Midbrain (tissue), 1 donor: ENCODE measurements at places on chromosomes 4 and X.

- DNase-seq: no peak
Measured at GRCh38 chr4:81807386-81807785, 335.7 kb upstream of the RASGEF1B start.

GRCh38 chr4:5503336-5503936, 204.9 kb downstream of the EVC2 start:
- DNase-seq: no peak

GRCh38 chr4:112647785-112648184, 10.8 kb downstream of the LARP7 start:
- no peak for DNase-seq

GRCh38 chr4:173680278-173680677, 150.2 kb upstream of the HAND2 start:
- no peak for DNase-seq

- no peak for DNase-seq
Measured at GRCh38 chr4:177315767-177316464, 6.2 kb downstream of the NEIL3 start.

- no peak for DNase-seq
Measured at GRCh38 chr4:182901337-182901736, 15.8 kb downstream of the DCTD start.

- DNase-seq: no peak
Measured at GRCh38 chr4:153794006-153794405, 5.1 kb upstream of the SFRP2 start.

DNA sequence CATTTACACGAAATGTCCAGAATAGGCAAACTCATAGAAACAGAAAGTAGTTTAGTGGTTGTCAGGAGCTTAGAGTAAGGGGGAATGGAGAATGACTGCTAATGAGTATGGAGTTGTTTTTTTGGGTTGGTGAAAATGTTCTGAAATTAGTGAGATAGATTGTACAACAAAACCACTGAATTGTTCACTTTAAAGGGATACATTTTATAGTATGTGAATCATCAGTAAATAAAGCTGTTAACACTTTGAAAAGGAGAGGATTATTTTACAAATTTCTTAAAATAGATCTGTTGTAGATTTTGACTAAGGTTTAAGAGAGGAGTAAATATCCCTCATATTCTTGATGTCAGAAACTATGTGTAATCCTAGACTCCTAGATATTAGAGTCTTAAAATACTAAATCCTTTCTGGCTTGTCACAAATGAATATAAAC, 82.7 kb downstream of the RAPGEF2 start:
- no peak for DNase-seq

DNA sequence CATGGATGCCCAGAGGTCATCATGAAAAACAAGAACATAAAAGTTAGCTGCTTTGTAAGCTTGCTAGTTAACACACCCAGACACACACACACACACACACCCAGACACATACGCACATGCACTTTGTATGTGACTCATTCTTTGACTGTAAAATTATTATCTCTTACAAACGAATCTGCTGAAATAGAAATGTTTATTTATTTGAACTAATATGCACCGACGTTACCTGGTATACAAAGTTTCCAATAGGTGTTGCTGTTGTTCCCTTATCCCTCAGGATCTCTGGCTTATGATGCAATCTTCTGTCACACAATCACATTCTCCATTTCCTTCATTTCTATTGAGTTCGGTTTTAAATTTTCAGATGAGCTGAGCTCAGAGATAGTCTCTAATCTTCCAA, 209.3 kb downstream of the PTTG2 start:
- DNase-seq: no peak

DNA sequence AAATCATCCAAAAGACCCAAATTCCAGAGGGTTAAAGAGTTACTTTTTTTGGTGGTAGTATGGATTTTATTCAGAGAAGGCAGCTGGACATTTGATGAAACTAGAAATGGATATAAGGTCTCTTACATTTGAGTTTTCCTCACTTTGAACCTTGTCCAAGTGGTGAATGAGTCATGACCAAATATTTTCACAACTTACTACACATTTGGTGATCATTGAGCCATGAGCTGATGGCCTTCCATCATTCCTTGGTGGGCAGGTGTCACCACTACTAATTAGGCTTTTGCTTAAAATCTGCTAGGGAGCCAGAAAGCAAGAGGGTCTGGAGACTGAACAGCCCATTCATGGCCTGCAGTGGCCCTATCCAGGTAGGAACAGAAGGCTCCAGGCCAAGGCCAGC, 620.2 kb upstream of the INTU start:
- no peak for DNase-seq

GRCh38 chr4:136241221-136241986, 1290.9 kb downstream of the PCDH18 start:
- DNase-seq: no peak

DNA sequence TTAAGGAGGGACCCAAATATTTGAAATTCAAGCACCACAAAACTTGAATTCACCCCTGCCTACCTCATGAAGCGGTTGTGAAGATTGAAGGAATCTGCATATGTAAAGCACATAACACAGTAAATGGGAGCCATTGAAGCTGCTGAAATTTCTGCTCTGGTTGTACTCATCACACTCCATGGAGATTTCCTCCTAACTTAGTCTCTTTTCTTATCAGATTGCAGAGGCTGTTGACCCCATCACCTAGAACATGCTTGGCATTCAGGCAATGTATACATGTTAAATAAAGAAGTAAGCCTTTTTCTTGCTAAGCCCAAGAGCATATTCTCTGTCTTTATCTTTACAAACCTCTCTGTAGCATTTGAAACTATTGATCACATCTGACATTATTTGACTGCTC, 104.9 kb upstream of the TNIP3 start:
- DNase-seq: no peak

DNA sequence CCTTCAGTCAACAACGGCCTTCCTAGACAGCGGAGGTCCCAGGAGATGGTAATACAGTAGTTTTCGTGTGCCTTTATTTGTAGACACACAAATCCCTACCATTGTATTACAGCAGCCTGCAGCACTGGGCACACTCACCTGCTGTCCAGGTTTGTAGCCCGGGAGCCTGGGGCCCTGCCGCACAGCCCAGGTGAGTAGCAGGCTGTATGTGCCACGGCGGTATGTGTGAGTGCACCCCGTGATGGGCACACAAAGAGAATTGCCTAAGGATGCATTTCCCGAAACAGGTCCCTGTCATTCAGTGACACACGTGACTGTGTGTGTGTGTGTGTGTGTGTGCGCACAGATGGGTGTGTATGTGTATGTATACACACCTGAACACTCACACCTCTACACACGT, 8.1 kb upstream of the SLC25A6 start:
- DNase-seq: no peak

GRCh38 chrX:148049441-148049840, 68.3 kb downstream of the FMR1NB start:
- peak; percentile 37 for DNase-seq

- DNase-seq: no peak
Measured at GRCh38 chr4:102612210-102612609, 111.1 kb downstream of the NFKB1 start.

- DNase-seq: no peak
Measured at GRCh38 chrX:9132036-9132638, 98.2 kb upstream of the FAM9B start.
